ENCODE measurements at places on chromosomes 16 and 17.

DNA sequence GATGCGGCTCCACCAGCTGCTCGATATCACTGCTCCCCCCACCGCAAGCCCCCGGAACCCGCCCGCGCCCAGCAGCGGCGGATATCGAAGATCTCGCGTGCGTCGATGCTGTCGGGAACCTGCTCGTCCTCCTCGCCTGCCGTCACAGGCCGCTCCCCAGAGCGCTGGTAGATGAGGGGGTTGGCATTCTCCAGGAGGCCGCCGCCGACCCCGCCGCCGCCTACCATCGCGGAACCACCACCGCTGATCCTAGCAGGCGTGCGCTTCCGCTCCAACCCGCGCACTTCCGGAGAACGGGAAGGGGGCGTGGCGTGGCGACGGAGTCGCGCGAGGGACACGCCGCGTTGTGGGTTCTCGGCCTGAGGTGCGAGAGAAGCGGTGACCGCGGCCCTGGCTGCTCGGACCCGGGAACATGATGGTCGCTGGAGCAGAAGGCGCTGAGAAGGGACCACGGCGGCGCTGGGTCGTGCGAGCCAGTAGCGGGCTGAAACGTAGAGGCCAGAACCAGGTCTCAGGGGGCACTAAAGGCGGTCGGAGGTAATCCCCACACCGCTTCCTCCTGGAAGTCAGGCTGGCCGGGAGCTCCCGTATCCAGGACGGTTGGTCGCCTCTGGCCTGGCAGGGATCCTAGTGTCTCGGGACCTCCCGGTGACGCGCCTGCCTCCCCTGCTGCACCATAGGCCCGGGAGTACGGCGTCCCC is at the start of gene CIAO2B:
TSS of gene CIAO2B (minus strand) at position 265 of the 701 bp plus-strand sequence. CDS start at position 227, 38 bp downstream.
- no peak for DNase-seq

DNA sequence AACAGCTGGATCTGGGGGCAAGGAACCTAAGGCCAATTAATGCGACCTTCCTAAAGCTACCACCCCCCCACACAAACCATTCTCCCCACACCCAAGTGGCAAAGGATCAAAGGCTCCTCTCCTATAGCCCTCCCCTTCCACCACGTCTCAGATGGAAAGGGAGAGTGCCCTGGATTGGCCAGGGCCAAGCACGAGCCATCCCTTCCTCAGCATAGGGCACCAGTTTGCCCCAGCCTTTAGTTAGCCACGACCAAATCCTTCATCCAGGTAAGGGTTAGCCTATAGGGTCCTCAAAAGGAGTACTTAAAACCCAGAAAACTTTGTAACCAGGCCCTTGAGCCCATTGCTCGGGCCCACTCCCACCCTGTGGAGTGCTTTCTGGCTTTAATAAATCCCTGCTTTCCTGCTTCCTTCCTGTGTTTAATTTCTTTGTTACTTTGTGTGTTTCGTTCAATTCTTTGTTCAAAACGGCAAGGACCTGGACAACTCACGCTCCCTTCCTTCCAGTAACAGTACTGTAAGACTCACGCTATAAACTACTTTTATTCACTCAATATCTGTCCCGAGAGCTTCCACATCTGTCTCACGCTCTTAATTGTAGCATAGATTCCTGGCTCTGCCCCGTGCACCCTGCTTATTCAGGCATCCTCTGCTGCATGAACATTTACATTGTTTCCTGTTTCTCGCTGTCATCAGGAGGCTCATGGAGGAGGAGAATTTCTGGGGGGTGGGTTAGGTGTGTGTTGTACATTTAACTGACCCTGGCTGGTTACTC is 62.3 kb downstream of the TNFRSF13B start:
- DNase-seq = peak; percentile 20

- DNase-seq = no peak
Observed at GRCh38 chr17:9079461-9080103, 58.3 kb downstream of the NTN1 start.

DNA sequence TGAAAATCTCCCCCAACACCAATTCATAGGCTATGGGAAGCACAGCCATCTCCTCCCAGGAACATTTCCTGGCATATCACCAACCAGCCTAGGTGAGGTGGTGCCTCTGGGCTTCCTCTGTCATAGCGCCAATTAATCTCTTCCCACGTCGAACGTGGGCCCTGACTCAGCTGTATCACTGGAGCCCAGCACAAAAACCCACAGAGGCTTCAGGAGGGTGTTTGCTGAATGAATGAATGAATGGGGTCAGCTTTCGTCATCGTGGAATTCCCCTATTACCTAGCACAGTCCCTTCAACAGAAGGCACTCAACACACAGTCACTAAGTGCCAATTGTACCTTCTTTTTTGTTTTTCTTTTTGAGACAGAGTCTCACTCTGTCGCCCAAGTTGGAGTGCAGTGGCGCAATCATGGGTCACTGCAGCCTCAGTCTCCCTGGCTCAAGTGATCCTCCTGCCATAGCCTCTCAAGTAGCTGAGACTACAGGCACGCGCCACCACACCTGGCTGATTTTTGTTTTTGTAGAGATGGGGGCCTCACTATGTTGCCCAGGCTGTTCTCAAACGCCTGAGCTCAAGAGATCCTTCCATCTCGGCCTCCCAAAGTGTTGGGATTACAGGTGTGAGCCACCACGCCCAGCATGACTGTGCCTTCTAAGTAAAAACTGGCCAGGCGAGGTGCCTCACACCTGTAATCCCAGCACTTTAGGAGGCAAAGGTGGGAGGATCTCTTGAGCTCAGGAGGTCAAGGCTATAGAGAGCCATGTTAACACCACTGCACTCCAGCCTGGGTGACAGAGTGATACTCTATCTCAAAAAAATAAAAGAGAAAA is 4.1 kb downstream of the ZNF688 start:
- no peak for DNase-seq

DNA sequence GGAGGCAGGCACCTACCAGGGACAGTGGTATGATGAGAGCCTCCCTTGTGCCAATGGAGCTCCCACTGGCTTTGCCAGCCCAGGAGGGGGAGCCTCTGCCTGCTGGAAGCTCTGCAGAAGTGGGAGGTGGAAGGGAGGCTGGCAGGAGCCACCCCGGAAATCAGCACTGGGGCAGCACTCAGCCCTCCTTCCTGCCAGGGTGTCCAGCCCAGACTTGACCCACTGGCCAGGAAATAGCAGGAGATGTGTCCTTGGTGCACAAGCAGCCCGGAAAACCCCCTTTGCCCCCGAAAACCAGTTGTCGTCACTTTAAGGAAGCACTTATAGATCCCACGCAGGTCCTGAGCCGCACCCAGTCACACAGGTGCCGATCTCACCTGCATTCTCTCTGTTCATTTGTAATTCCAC is 49.3 kb upstream of the CACNG4 start:
- no peak for DNase-seq

GRCh38 chr16:89026121-89026612 is 49.2 kb upstream of the CBFA2T3 start:
- no peak for DNase-seq

- DNase-seq = peak; percentile 57
Observed at GRCh38 chr16:66741169-66741900, 10.1 kb downstream of the DYNC1LI2 start.
